ENCODE measurements at places on chromosomes 4 and X. TPM values are rescaled to one million over a fixed set of nuclear protein-coding genes. Genes with fewer than 3 reads are reported as not detected.

SPIN2B gene
- 9.8 TPM for total RNA-seq

RPS6KA3 gene
- 58.3 TPM for total RNA-seq

CLCN5 gene
- total RNA-seq = 2.3 TPM

PPP4R3C gene
- not detected for total RNA-seq
